ENCODE measurements at places on chromosomes 7 and 10. TPM values are rescaled to one million over a fixed set of nuclear protein-coding genes. Genes with fewer than 3 reads are reported as not detected.

Gene GRID1
- total RNA-seq, result not detected

GRCh38 chr10:86824151-86824550 lies 67.7 kb downstream of the BMPR1A start:
- H3K4me3 ChIP-seq, result no peak overlapping the region
- H3K36me3 ChIP-seq, result no peaks in the 10 kb centered on the region
- H3K27me3 ChIP-seq, result no peaks in the 10 kb centered on the region
- DNase-seq, result no peak
- H3K27ac ChIP-seq, result no peak overlapping the region
- H3K4me1 ChIP-seq, result no peaks in the 10 kb centered on the region

DNA sequence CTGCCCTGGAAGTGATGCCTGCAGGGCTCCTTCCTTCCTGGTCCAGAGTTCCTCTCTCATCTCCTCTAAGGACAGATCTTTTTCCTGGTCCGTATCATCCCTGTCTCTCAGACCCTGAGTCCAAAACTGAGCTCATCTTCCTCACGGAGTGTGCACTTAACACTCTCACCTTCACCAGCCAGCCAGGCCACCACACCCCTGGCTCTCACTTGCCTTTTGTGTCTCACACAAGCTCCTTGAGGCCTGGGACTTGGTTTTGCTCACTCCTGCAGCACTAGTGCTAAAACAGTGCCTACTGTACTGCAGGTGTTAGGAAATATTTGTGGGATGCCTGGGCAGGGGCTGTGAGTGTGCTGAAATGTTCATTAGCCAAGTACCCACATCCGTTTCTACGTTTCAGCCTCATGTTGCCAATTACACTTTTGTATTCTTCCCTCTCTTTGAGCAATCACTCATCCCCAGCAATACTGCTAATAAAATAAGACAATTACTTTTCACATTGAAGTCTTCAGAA lies 21.4 kb upstream of the PARP12 start:
- H3K4me3 ChIP-seq, result no peak overlapping the region
- DNase-seq, result no peak
- peaks cover 4% of the 10 kb centered on the region for H3K36me3 ChIP-seq
- no peak overlapping the region for H3K27ac ChIP-seq

Gene BRAF
- 33.3 TPM for total RNA-seq

Gene KCNH2
- 0.07 TPM for total RNA-seq

GRCh38 chr7:5636446-5636835 lies 145.0 kb downstream of the RNF216 start:
- no peak overlapping the region for H3K27ac ChIP-seq
- peaks cover 17% of the 10 kb centered on the region for H3K4me1 ChIP-seq
- no peak for DNase-seq
- no peak overlapping the region for H3K4me3 ChIP-seq

- DNase-seq, result peak; percentile 33
- peaks cover 1% of the 10 kb centered on the region for H3K4me1 ChIP-seq
- H3K27me3 ChIP-seq, result peaks cover 29% of the 10 kb centered on the region
- no peak overlapping the region for H3K27ac ChIP-seq
Observed at GRCh38 chr10:132063432-132063831, 2.3 kb upstream of the JAKMIP3 start.

DNA sequence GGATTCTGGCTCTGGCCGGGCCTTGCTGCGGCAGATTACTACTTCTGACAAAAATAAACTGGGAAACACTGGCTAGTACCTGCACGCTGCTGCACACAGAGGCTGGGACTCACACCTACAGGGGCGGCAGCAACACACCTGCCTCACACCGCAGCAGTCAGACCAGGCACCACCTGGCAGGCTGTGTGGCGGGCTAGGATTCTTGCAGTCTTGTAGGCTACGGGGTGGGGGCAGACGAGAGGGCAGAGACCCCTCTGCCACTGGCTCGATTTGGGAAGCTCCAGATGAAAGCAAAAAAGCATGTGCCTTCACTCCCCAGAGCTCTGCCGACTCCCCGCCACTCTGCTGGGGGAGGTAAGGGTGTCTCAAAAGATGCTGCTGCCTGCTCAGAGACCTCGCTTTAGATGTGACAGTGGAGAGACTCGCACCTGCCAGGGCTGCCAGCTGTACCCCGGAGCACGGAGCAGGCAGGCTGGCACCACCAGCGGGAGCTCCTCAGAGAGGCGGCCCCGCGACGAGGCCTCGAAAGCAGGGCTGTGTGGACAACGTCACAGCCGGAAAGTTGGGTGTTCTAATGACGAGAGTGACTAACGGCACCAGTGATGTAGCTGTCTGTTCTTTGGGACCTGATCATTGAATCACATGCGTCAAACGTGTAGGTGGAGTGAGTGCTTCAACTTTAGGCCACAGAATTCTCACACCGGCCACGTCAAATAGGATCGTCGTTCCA lies 250.5 kb downstream of the ZMYND11 start:
- H3K4me3 ChIP-seq, result no peak overlapping the region
- peaks cover 18% of the 10 kb centered on the region for H3K27me3 ChIP-seq
- no peak for DNase-seq
- H3K27ac ChIP-seq, result no peak overlapping the region
- peaks cover 3% of the 10 kb centered on the region for H3K36me3 ChIP-seq
- peaks cover 17% of the 10 kb centered on the region for H3K4me1 ChIP-seq

GRCh38 chr7:122291189-122291588 lies 13.4 kb downstream of the FEZF1 start:
- H3K27me3 ChIP-seq, result no peaks in the 10 kb centered on the region
- no peak for DNase-seq
- no peak overlapping the region for H3K27ac ChIP-seq
- no peak overlapping the region for H3K4me3 ChIP-seq
- no peaks in the 10 kb centered on the region for H3K36me3 ChIP-seq

GRCh38 chr7:94442639-94443038 lies 47.9 kb downstream of the COL1A2 start:
- H3K27ac ChIP-seq, result no peak overlapping the region
- H3K36me3 ChIP-seq, result no peaks in the 10 kb centered on the region
- no peaks in the 10 kb centered on the region for H3K4me1 ChIP-seq
- peaks cover 32% of the 10 kb centered on the region for H3K27me3 ChIP-seq
- no peak overlapping the region for H3K4me3 ChIP-seq

Gene CTAGE8
- total RNA-seq, result not detected

- H3K27me3 ChIP-seq, result no peaks in the 10 kb centered on the region
- peak overlapping the region; percentile 98 for H3K27ac ChIP-seq
- peak; percentile 76 for DNase-seq
- H3K36me3 ChIP-seq, result peaks cover 15% of the 10 kb centered on the region
Observed at GRCh38 chr10:5976512-5977470, 552 bp downstream of the IL15RA start.

Gene CD36
- not detected for total RNA-seq

Gene LIPM
- total RNA-seq, result not detected

GRCh38 chr7:94656925-94657731 lies 1.2 kb upstream of the SGCE start:
- DNase-seq, result peak; percentile 49
- H3K4me1 ChIP-seq, result peaks cover 19% of the 10 kb centered on the region
- peaks cover 30% of the 10 kb centered on the region for H3K27me3 ChIP-seq
- peak overlapping the region; percentile 73 for H3K4me3 ChIP-seq

Gene DENND2A
- total RNA-seq, result not detected

Gene EN2
- not detected for total RNA-seq

DNA sequence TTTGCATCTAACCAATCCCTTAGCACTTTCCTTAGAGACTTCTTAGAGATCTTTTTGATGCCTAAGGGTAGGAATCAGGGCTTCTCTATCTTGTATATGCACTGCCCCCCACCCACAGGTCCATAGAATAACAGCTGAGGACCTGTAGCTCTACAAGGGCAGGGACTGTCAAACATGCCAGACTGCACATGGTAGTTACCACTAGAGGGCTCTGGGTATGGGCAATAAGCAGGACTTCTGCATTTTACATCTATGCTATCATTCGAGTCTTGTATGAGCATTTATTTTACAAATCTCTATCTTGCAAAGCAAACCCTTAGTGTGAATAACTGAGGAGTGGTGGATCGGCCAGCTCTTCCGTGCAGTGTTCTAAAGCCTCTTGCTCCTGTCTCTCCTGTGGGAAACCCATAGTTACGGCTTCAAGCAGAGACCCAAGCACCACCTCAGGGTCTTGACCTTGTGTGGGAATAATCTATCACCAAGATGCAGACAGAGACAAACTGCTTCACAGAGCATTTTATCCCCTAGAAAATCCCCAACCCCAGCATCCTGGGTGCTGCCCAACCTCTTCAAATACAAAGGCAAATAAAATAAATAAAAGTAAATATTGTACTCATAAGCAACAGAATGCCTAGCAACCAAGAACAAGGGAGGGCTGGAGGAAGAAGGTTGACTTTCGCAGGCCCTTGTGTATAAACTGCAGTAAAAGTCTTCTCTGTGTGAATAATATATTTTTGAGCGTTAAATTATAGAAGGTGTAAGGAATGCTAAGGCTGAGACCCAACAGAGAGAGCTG lies 219.3 kb downstream of the WDR11 start:
- H3K4me3 ChIP-seq, result no peak overlapping the region
- no peaks in the 10 kb centered on the region for H3K27me3 ChIP-seq
- H3K36me3 ChIP-seq, result no peaks in the 10 kb centered on the region
- no peak for DNase-seq

Gene HGF
- not detected for total RNA-seq

Gene CTAGE6
- 2.8 TPM for total RNA-seq

- H3K36me3 ChIP-seq, result no peaks in the 10 kb centered on the region
- no peak overlapping the region for H3K4me3 ChIP-seq
- H3K27ac ChIP-seq, result no peak overlapping the region
Observed at GRCh38 chr7:132705146-132705545, 128.9 kb upstream of the PLXNA4 start.

DNA sequence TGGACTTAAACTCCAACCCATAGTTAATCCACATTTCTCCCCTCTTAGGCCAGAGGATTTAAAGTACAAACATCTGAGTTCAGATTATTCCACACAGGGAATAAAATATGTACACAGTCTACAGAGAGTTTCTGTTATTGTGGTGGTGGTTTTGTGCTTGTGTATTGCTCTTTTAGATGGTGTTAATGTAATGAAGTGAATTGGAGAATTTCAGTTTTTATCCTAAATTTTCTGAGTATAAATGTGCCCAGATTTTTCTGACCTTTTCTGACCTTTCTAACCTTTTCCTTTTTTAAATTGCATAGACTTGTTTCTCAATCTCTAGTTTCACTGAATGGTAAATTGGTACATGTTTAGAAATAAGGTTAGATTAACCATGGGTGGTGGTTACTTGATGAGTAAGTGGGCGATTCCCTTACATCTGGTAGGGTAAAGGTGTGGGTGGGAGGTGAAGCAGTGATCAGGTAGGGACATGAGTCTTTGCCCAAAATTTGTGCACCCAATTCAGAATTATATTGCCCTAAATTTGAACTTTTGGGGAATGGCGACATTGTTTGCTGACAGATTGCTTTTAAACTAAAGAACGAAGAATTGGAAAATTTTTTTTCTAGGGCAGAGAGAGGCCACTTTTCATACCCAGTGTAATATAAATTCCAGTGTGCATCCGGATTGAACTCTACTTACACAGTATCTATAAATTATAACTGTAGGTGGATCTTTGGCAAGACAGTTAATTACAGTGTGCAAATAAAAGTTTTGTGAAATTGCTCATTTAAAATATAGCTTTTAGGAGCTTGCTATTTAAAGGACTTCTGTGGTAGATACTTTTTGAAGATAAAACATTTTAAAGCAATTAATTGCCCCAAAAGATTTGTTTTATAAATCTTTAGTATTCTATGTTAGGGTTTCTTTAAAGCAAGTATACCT lies 62.2 kb downstream of the ST7 start:
- no peaks in the 10 kb centered on the region for H3K36me3 ChIP-seq
- peaks cover 30% of the 10 kb centered on the region for H3K4me1 ChIP-seq
- no peak overlapping the region for H3K27ac ChIP-seq
- no peak for DNase-seq
- H3K4me3 ChIP-seq, result no peak overlapping the region

DNA sequence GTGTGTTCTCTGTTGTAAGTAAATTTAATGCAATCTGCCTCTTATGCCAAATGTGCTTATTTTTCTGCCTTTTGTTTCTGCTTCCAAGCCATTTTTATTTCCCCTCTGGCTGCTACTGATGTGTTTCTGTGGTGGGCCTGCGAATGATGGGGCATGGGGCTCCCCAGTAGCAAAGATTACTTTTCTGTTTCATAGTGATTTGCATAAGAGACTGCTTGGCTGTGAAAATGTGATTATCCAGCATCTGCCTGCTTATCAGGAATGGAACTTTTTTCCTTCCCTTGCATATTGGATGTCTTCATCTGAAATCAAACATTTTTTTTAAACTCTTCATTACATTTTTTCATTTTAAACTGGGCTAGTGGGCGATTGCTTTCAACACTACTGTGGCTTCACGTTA lies 57.7 kb upstream of the BTBD16 start:
- H3K27ac ChIP-seq, result no peak overlapping the region
- no peak overlapping the region for H3K4me3 ChIP-seq
- H3K27me3 ChIP-seq, result peaks cover 4% of the 10 kb centered on the region
- H3K36me3 ChIP-seq, result no peaks in the 10 kb centered on the region

Gene TAS2R4
- 0.49 TPM for total RNA-seq

- H3K4me3 ChIP-seq, result peak overlapping the region; percentile 83
- H3K36me3 ChIP-seq, result peaks cover 63% of the 10 kb centered on the region
- peaks cover 93% of the 10 kb centered on the region for H3K4me1 ChIP-seq
- peak; percentile 92 for DNase-seq
Observed at GRCh38 chr10:62050893-62051433, 149.5 kb downstream of the ARID5B start.

GRCh38 chr7:86926732-86927131 lies 132.7 kb downstream of the ELAPOR2 start:
- H3K27me3 ChIP-seq, result peaks cover 6% of the 10 kb centered on the region
- H3K4me1 ChIP-seq, result no peaks in the 10 kb centered on the region
- no peaks in the 10 kb centered on the region for H3K36me3 ChIP-seq
- DNase-seq, result no peak

Gene LRRC18
- total RNA-seq, result not detected

Gene WNT8B
- not detected for total RNA-seq

- H3K4me1 ChIP-seq, result peaks cover 79% of the 10 kb centered on the region
- DNase-seq, result no peak
- no peaks in the 10 kb centered on the region for H3K27me3 ChIP-seq
- peak overlapping the region; percentile 84 for H3K27ac ChIP-seq
- no peak overlapping the region for H3K4me3 ChIP-seq
- H3K36me3 ChIP-seq, result peaks cover 59% of the 10 kb centered on the region
Observed at GRCh38 chr10:95841661-95842498, 65.9 kb upstream of the CC2D2B start.

- H3K27ac ChIP-seq, result no peak overlapping the region
- no peak for DNase-seq
Observed at GRCh38 chr7:11960621-11961020, 128.6 kb upstream of the THSD7A start.

- no peak for DNase-seq
- H3K27ac ChIP-seq, result no peak overlapping the region
- H3K27me3 ChIP-seq, result no peaks in the 10 kb centered on the region
Observed at GRCh38 chr10:121096617-121097431, 245.7 kb downstream of the WDR11 start.

GRCh38 chr10:125628104-125629049 lies 54.6 kb downstream of the TEX36 start:
- H3K36me3 ChIP-seq, result no peaks in the 10 kb centered on the region
- no peaks in the 10 kb centered on the region for H3K4me1 ChIP-seq
- no peak overlapping the region for H3K27ac ChIP-seq
- no peaks in the 10 kb centered on the region for H3K27me3 ChIP-seq
- no peak overlapping the region for H3K4me3 ChIP-seq
- DNase-seq, result no peak

GRCh38 chr7:117816727-117817126 lies 56.5 kb downstream of the CTTNBP2 start:
- no peaks in the 10 kb centered on the region for H3K27me3 ChIP-seq
- H3K4me3 ChIP-seq, result no peak overlapping the region
- no peak for DNase-seq
- H3K4me1 ChIP-seq, result no peaks in the 10 kb centered on the region

Gene EGFR
- not detected for total RNA-seq

- H3K4me1 ChIP-seq, result peaks cover 29% of the 10 kb centered on the region
- no peak for DNase-seq
- peaks cover 10% of the 10 kb centered on the region for H3K36me3 ChIP-seq
- H3K4me3 ChIP-seq, result no peak overlapping the region
Observed at GRCh38 chr7:158868764-158869410, 12.5 kb downstream of the DYNC2I1 start.

Gene LRRC17
- total RNA-seq, result not detected

Gene UCMA
- not detected for total RNA-seq

Measured in activated CD8-positive, alpha-beta memory T cell treated with anti-CD3 and anti-CD28 coated beads, Interleukin-2, amount 10 ng/mL, durations not matched to agents 7 days and 5 days (primary cell).